Right ventricle myocardium superior (tissue), 1 donor: ENCODE measurements at places on chromosomes 6 and 20. TPM values are rescaled to one million over a fixed set of nuclear protein-coding genes. Genes with fewer than 3 reads are reported as not detected.

GRCh38 chr6:13470238-13471140 is 16.9 kb downstream of the GFOD1 start:
- DNase-seq, result no peak

GRCh38 chr6:144662812-144663365 is 377.8 kb downstream of the UTRN start:
- no peak for DNase-seq

The FAXC gene
- total RNA-seq, result not detected

- no peak for DNase-seq
Observed at GRCh38 chr6:43428112-43428570, 800 bp downstream of the ABCC10 start.

DNA sequence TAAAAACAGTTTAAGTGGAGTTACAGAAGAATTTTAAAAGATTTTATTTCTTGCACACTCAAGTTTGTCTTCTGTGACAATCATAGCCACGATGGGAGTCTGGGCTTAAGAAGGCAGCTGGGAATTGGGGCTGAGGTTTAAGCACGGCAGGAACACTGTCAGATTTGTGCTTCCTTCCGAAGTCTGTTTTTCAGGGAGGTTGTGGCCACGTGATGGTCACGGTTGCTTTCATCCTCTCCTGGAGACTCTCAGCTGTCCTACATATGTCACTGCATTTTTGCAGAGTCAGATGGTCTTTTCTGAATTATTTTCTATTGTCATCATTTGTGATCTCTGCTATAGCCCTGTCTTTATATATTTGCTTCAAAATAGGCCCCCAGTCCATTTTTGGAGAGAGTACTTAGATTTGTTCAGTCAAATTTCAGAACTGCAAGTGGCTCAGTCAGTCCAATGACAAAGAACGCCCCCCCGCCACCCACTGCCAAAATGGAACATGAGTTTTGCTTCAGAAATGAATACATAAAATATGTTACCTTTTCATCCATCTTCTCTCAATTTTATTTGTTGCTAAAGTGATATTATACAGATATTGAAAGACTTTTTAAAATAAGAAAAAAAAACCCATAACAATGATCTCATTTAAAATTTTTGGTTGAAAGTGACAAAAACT is 111.8 kb upstream of the ZFP64 start:
- no peak for DNase-seq

DNA sequence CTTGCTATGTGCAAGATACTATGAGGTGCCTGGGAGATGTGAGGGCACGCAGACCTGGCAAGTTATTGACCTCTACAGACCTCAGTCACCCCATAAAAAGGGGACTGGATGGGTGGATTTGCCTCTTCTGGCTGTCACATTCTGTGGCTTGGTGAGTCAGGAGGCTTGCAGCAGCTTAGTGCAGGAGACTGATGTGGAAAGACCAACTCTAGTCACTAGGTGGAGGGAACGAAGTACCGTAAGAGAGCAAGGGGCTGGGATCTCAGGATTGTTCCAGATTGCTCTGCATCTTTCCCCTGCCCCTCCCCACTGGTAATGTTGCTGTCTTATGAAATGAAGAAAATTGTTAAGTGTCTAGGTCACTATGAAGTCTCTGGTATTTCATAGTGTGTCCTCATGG is 3.3 kb downstream of the MAPRE1 start:
- no peak for DNase-seq

The SFTA2 gene
- not detected for total RNA-seq

DNA sequence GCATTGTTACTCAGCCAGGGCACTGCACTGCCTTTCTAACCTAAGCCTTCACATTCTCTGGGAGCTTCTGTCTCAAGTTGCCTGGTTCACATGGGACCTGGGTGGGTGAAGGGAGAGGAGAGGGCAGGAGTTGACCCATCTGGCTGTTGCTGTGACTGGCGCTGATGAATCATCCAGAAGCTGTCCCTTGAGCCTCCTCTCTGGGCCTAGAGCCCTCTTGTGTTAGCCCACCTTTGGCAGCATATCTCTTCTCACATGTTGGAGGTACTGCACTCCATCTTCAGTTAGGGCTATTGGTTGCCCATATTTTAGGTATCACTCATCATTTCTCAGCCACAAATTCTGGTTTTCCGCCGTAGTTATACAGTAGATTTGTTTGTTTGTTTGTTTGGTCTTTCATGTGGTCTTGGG is 19.8 kb downstream of the XRN2 start:
- no peak for DNase-seq

The TREML2 gene
- total RNA-seq, result not detected

The OVOL2 gene
- not detected for total RNA-seq

The SIGLEC1 gene
- total RNA-seq, result 9.6 TPM

The ADTRP gene
- total RNA-seq, result not detected

The SCUBE3 gene
- 9.7 TPM for total RNA-seq

The CALHM4 gene
- total RNA-seq, result not detected

The SRMS gene
- not detected for total RNA-seq

The COL9A1 gene
- total RNA-seq, result 0.24 TPM

The UST gene
- total RNA-seq, result 3.9 TPM

GRCh38 chr6:45438151-45438550 is 60.4 kb upstream of the SUPT3H start:
- DNase-seq, result no peak

GRCh38 chr6:106804346-106805335 is 169.9 kb downstream of the CD24 start:
- no peak for DNase-seq

DNA sequence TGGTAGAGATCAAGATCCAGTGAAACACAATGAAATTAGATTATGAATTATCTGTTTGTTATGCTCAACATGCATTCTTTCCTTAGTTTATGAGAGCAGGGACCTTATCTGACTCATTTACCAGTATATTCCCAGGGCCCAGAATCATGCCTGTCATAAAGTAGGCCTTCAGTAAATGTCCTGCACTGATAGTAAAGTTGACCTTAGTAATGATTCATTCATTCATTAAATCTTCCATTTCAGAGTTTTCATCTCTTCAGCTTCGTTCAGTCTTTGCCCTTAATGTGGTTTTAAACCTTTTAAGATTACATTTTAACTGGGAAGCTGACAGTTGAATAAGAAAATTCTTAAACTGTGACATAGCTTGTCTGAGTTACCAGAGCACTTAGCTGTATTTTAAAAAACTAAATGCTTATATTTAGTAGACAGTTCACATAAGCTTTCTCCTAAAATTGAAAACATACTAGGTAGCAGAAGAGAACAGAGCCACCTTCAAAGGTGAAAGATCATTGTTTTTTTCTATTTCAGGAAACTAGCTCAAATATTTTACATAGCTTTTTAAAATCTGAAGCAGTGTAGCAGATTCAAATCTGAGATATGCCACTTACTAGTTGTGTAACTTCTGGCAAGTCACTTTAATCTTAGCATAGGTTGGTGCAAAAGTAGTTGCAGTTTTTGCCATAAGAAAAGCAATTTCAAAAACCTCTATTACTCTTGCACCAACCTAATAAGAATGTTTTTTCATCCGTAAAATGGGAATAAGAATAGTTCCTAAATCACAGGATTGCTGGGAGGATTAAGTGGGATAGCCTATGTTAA is 41.4 kb downstream of the MCM8 start:
- DNase-seq, result no peak

DNA sequence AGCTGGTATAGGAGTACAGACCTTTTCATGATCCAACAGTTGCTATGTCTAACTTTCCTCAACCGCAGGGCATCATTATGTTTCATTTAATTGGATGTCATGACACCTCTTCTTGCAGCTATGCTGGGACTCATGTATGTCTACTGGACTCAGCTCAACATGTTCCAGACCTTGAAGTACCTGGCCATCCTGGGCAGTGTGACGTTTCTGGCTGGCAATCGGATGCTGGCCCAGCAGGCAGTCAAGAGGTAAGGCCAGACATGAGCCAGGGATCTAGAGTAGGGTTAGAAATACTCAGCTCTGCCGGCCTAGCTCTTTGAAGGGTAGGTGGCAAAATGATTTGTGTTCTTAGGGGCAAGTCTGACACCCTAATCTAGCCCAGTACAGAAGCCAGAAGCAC is 25.2 kb downstream of the GHRH start:
- peak; percentile 72 for DNase-seq

GRCh38 chr6:14312587-14312986 is 195.0 kb downstream of the CD83 start:
- DNase-seq, result no peak

DNA sequence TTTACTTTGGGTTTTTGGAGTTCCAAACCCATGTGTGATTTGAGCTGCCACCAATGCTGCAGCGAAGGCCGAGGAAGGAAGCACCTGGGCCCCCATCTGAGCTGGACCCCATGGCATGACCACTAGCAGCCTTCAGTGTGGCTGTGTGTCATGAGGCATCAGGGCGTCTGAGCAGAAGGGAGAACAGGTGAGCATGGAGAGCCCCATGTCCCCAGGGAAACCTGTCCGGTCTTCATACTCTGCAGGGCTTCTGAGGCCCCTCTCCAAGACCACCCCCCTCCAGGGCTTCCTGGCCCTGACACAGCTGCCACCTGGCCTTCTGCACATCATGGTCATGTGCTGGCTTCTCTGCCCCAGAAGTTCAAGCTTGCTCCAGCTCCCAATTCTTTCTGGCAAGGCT is 169.1 kb upstream of the CST7 start:
- DNase-seq, result no peak

DNA sequence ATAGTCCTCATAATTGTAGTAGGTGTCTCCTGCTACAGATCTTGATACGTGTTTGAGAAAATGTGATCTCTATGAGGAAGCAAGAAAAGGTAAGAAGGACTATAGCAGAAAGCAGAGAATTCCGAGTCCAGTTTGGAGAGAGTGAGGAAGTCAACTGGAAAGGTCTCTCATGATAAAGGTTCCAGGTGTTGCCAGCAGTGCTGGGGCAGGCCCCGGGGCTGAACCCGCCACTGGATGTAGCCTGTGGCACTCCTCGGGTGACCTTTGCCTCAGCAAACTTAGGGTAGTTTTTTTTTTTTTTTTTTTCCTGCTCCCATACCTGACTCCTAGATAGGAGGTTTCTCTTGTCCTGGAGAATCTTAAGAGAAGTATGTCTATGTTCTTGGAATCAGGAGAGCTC is 62.8 kb downstream of the FAM120B start:
- no peak for DNase-seq

GRCh38 chr6:23784301-23784919 is 341.6 kb upstream of the NRSN1 start:
- no peak for DNase-seq

The SEL1L2 gene
- total RNA-seq, result 0.43 TPM

GRCh38 chr6:27205375-27206278 is 41.9 kb upstream of the PRSS16 start:
- no peak for DNase-seq

The MYMX gene
- total RNA-seq, result 0.56 TPM

DNA sequence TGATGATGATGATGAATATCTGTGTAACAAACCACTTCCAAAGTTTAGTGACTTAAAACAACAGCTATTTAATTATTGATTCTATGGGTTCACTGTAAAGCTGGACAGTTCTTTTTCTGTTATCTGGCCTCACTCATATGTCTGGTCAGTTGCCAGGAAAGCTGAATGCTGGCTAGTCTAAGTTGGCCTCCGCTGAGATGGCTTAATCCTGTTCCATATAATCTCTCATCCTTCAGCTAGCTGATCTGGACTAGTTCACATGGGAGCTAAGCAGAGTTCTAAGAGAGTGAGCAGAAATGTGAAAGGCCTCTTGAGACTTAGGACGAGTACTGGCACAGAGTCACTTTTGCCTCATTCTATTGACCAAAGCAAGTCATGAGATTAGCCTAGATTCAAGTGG is 334.7 kb upstream of the FLRT3 start:
- DNase-seq, result no peak

The POM121L2 gene
- not detected for total RNA-seq

DNA sequence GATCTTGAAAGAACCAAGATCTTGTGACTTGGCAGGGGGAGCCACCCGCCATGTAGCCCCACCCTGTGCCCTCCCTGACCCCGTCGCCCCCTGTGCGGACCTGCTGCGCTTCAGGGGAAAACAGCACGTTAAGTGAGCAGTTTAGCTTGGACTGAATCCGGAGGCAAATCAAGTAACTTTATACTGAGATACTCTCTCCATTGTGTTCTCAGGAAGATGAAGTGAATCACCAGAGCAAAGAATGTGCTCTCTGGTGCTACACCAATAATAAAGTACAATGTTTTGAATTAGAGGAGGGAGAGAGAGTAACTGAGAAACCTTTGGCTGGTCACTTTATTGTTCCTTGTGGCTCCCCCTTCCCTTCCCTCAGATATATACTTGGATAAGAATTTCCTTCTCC is 83.4 kb downstream of the TXNDC5 start:
- no peak for DNase-seq

GRCh38 chr6:137233911-137234863 is 15.0 kb upstream of the IFNGR1 start:
- DNase-seq, result no peak

GRCh38 chr20:17844549-17845298 is 123.9 kb downstream of the SNX5 start:
- DNase-seq, result no peak

GRCh38 chr20:23966298-23966697 is 22.3 kb downstream of the GGTLC1 start:
- DNase-seq, result no peak

The OSBPL2 gene
- 52.3 TPM for total RNA-seq

- no peak for DNase-seq
Observed at GRCh38 chr20:15882553-15882952, 690.7 kb downstream of the KIF16B start.

GRCh38 chr6:106318061-106318460 is 7.5 kb downstream of the ATG5 start:
- DNase-seq, result no peak

The SIM1 gene
- total RNA-seq, result not detected

DNA sequence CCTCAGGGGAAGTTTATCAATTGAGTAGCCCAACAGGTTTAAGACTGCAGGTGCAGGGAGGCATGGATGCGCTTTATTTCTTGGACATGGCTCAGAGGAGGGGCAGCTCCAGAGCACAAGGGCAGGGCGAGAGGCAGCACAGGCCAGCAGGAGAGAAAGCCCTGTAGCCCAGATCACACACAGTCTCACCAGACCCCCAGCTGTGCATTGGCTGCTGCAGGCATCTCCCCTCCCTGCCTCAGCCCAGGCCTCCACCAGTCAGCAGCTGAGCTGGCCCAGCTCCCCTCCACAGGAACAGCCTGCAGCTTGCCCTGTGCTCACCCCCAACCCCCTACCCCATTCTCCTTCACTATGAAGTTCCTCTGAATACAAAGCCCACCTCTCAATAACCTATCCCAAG is 24.7 kb downstream of the MRPL14 start:
- DNase-seq, result no peak

DNA sequence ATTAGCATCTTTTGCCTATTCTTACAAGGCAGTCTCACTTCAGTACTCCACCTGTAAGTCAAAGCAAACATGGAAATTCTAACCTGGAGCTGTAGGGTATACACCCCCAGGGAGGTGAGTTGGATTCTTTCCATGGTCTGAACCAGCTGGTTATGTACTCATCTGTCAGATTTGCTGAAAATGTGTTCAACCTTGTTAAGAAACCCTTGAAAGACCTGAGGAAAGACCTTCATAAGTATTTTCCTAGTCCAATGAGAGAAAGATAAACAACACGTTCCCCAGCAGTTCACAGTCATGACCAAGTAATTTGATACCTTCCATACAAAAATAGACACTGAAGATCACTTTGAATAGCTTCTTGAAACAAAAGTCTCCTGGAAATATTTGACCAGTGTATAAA is 42.5 kb downstream of the ID4 start:
- no peak for DNase-seq

The ABCF1 gene
- total RNA-seq, result 32.5 TPM

The PLA2G7 gene
- total RNA-seq, result 0.27 TPM

The ANGPT4 gene
- not detected for total RNA-seq

GRCh38 chr6:117167520-117168271 is 97.7 kb upstream of the VGLL2 start:
- no peak for DNase-seq
